Naive B cell (primary cell): ENCODE measurements at places on chromosomes 12 and 14. TPM values are rescaled to one million over a fixed set of nuclear protein-coding genes. Genes with fewer than 3 reads are reported as not detected.

MYO1A gene
- not detected for polyA plus RNA-seq

MYF5 gene
- not detected for polyA plus RNA-seq

ZBTB42 gene
- 1.00 TPM for polyA plus RNA-seq

SRRM4 gene
- not detected for polyA plus RNA-seq

CLEC2D gene
- 467 TPM for polyA plus RNA-seq
